A549 treated with Hydrocortisone at 1 μM for 4 hours (cell line): ENCODE measurements at places on chromosomes 3 and 15. TPM values are rescaled to one million over a fixed set of nuclear protein-coding genes. Genes with fewer than 3 reads are reported as not detected.

Gene SGO1
- total RNA-seq, result 13.2 to 19.3 TPM (median 15.4 TPM) in 5 replicates

Gene STRIT1
- total RNA-seq, result not detected in 5 replicates

Gene PAK6
- total RNA-seq, result 0.17 to 0.45 TPM (median 0.29 TPM) in 5 replicates

Gene CLRN1
- total RNA-seq, result not detected in 5 replicates

Gene SPRED1
- 7.6 to 9.6 TPM (median 8.2 TPM) in 5 replicates for total RNA-seq

Gene MESP2
- 0.24 to 0.84 TPM (median 0.48 TPM) in 5 replicates for total RNA-seq

Gene TLR9
- total RNA-seq, result 0.02 to 0.03 TPM in 2 of 5 replicates, not detected in the others

Gene GNAT1
- total RNA-seq, result 0.21 TPM in 1 of 5 replicates, not detected in the others

Gene IGSF11
- 3.5 to 4.8 TPM (median 4.4 TPM) in 5 replicates for total RNA-seq

Gene PPIB
- total RNA-seq, result 764 to 821 TPM (median 788 TPM) in 5 replicates

Gene GPR171
- not detected in 5 replicates for total RNA-seq

Gene SH2D7
- not detected in 5 replicates for total RNA-seq

Gene ESYT3
- total RNA-seq, result 0.40 to 0.83 TPM (median 0.55 TPM) in 5 replicates

Gene CPB1
- total RNA-seq, result not detected in 5 replicates

Gene ADAMTS17
- 0.06 to 0.15 TPM (median 0.09 TPM) in 4 of 5 replicates, not detected in the other for total RNA-seq

Gene SEMA3F
- total RNA-seq, result 12.7 to 20.4 TPM (median 16.9 TPM) in 5 replicates

Gene MUSTN1
- 0.20 to 0.32 TPM in 2 of 5 replicates, not detected in the others for total RNA-seq

Gene SCN5A
- 0.26 to 1.6 TPM (median 0.87 TPM) in 5 replicates for total RNA-seq

Gene ADGRG7
- not detected in 5 replicates for total RNA-seq

Gene OR5H14
- total RNA-seq, result not detected in 5 replicates

Gene ZNF501
- not detected in 5 replicates for total RNA-seq

Gene CEP152
- 2.5 to 7.8 TPM (median 3.9 TPM) in 5 replicates for total RNA-seq

Gene DNAJA4
- total RNA-seq, result 0.05 to 0.08 TPM in 2 of 5 replicates, not detected in the others

Gene TRPM1
- total RNA-seq, result not detected in 5 replicates

Gene MYZAP
- 1.1 to 1.3 TPM (median 1.2 TPM) in 5 replicates for total RNA-seq
